ENCODE measurements at places on chromosomes 12 and 14.

GRCh38 chr12:120370343-120371243 is 1.6 kb upstream of the MSI1 start:
- DNase-seq: no peak

- no peak for DNase-seq
These were observed 254.6 kb downstream of the C12orf75 start for GRCh38 chr12:105585107-105585506.

DNA sequence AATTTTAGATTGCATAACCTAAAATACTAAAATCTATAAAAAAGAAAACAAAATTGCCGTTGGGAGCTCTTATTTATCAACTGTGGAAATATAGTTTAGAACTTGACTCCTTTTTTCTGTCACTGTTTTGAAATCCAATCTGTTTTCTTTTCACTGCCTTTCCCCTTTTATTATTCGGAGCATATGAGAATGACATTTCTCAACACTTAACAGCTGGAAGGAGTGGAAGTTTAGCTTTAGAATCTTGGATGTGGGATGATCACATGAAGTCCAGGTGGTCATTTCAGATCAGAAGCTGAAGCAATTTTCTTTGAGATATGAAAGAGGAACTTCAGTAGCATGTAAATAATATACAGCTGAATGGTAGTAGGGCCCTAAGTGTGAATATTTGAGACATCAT is 16.7 kb downstream of the TRHDE start:
- DNase-seq: no peak

DNA sequence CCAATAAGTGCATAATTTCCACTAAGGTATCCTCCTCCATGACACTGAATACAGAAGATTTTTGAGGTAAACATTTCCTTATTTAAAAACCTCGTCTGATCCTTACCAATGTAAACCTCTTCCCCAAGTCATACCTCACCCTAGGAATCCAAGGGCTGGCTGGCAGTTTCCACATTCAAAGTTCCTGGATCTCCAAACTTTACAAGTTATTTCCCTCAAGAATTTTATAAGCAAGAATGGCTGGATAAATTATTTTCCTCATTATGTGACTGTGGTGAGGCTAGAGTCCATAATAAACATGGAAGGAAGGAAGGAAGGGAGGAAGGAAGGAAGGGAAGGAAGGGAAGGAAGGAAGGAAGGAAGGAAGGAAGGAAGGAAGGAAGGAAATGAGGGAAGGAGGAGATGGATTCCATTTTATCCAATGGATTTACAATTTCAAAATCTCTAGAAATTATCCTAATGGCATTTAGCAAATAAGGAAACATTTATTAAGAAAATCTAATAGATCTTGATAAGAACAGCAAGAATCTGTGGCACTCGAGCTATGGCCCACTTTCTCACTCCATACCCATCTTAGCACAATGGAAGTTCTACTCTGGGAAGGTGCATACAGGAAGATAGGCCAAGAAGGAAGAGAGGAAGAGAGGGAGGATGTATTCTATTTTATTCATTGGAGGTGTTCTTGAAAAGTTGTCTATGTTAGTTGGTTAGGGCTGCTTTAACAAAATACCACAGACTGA is 477.8 kb upstream of the TMPO start:
- DNase-seq: no peak

- DNase-seq: no peak
These were observed 29.1 kb downstream of the C14orf132 start for GRCh38 chr14:96067985-96068930.

DNA sequence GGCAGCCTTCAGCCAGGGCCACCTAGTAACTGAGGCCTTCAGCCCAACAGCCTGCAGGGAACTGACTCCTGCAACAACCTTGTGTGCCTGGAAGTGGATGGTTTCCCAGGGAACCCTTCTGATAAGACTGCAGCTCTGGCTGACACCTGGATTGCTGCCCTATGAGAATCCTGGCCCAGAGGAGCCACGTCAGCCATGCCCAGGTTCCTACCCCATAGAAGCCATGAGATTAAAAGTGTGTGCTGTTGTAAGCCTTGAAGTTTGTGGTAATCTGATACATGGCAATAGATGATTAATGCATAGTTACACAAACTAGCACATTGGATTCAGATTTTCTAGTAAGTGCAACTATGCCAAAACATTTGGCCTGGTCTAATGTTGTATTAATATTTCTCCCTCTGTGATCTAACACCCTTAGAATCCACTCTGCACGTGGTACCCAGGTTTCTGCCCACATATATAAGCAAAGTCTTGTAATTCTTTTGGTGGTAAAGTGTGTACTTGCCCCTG is 64.8 kb upstream of the BEGAIN start:
- peak; percentile 34 for DNase-seq

GRCh38 chr12:230925-231671 is 17.1 kb upstream of the SLC6A12 start:
- DNase-seq: no peak

DNA sequence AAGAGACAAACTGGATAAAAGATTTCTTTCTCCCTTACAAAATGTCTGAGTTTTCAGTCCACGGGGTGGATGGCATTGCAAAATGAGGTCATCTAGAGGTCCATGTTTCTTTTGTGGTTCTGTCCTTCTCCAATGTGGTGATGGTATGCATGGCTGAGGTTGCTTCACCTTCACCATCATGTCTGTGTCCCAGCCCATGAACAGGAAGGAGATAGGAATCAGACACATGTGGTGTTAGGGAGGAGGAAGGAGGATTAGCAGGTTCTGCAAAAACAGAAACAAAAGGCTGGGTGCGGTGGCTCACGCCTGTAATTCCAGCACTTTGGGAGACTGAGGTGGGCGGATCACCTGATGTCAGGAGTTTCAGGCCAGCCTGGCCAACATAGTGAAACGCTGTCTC is 11.0 kb upstream of the AEBP2 start:
- DNase-seq: peak; percentile 78

DNA sequence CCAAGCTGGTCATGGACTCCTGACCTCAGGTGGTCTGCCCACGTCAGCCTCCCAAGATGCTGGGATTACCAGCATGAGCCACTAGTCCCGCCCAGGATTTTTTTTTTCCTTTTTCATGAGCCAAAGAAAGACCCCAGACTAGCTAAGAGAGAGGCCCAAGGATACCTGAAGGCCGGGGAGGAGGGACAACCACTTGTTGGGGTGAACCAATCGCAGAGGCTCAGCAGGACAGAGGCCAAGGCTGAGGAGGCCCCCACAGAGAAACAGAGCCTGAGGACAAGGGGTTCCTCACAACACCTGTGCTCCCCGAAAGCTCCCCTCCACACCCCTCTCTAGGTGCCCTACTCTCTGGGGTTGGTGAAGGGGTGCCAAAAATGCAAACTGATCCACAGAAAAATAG is 1.0 kb upstream of the SERPINA3 start:
- DNase-seq: no peak

DNA sequence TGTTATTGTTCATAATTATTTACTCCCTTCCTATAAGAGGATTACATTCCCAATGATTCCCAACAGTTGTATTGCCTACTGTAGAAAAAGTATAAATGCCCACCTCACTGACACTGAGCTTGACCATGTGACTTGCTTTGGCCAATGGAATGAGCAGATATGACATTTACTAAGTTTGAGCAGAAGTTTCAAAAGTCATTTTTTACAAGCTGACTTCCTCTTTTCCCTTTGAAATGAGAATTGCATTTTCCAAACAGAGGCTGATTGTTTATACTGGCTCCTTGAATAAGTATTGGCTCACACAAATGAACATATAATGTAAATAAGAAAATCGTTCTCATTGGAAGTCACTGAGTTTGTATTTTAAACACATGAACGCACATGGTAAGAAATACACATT is 116.4 kb upstream of the LRFN5 start:
- no peak for DNase-seq

- no peak for DNase-seq
These were observed 164.1 kb upstream of the PELI2 start for GRCh38 chr14:55954108-55954507.

DNA sequence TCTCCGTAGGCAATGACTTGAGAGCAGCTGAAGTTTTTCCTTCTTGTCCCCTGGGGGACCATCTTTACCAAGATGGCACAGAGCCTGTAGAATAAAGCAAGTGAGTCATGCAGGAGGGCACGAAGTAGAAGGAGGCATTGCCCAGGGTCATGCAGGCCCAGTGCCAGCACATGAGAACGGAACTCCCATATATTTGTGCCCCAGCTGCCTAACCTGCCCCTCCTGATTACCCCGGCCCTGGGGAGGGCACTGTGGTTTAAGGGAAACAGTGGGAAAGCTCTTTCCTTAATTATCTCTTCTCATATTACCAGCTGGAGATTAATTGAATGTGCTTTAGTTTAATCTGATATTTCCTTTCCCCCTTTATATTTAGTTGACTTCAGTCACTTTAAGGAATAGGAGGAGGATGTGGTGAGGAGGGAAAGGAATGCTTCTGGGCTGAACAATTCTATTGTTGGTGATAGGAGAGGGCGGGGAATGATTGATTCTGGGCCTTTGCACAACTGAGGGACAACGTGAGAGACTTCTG is 51.9 kb downstream of the RASSF8 start:
- peak; percentile 24 for DNase-seq

- DNase-seq: no peak
These were observed 26.7 kb downstream of the NIN start for GRCh38 chr14:50804181-50804721.

DNA sequence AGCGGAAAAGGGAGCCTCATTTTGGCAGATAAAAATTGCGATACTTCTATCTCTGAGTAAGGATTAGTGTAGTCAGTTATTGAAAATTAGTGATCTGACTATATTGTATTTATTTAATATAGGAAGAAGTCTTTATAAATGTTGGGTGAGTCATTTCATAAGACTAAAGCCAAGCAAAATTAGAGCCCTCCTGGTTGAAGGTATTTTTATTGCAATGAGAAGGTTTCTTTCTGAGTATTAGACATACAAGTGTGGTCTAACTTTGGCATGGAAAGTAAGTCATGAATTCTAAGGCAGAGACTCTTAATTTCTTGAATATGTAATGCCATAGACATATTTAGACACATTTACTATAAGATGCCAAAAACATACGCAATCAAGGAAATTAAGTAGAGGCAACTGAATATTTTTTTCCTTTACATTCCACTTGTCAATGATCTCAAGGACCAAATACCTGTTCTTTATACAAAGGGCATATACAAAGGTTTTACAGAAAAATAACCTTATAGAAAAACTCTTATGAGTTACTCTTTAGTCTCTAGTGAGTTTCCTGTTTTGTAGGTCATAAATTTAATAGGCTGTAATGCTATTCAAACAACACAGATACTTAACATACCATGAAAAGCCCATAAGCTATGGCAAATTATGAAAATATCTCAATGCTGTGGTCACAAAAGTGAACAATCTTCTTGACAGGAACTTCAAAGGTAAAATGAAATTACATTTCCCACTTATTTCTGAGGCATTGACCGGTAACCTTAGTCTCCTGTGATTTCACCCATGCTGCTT is 156.6 kb upstream of the BTG1 start:
- DNase-seq: no peak
